Germinal center (tissue), 1 donor: ENCODE measurements at places on chromosomes 7 and 10.

DNA sequence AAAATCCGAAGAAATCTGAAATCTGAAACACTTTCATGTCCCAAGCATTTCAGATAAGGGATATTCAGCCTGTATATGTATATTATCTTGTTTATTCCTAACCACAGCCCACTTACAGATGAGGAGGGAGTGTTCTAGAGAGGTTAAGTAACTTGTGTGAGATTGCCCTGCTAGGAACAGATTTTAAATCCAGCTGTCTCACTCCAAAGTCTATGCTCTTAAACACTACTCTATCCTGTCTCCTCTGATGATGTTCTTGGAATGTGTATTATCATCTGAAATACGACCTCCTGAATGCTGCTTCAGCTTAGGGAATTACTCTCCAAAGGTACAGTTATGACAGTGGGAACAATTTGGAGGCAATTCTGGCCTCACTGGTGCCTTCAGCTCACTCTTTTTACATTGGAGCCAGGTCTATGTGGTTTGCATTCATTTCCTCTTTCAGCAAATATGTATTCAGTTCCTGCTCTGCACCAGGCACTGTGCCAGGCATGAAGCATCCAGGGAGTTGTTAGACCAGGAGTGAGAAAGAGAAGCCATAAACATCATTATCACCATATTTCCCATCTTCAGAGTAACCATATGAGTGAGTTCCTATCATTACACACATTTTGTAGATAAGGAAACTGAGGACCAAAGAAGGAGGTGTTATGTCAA is 70.2 kb downstream of the NOC3L start:
- DNase-seq, result no peak

GRCh38 chr7:2283074-2283473 is 31.2 kb downstream of the SNX8 start:
- DNase-seq, result no peak

DNA sequence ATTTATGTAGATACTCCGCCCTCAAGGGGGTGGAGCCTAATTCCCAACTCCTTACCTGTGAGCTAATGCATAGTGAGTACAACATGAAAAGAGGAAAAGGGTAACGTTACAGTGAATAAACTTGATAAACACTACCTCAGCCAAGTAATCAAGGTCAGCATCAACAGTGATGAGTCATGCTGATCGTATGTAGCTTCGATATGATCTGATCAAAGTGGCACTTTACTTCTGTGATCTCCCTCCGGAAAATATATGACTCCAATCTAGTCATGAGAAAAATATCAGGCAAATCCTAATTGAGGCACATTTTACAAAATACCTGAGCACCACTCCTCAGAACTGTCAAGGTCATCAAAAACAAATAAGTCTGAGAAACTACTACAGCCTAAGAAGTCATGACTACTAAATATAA is 70.4 kb downstream of the VTI1A start:
- no peak for DNase-seq

- no peak for DNase-seq
These were observed 188.0 kb downstream of the CDCA7L start for GRCh38 chr7:21757537-21758282.

GRCh38 chr7:17299483-17299991 is 1.1 kb downstream of the AHR start:
- no peak for DNase-seq

- DNase-seq, result peak; percentile 3
These were observed 262.0 kb downstream of the ADRA2A start for GRCh38 chr10:111338805-111339204.

DNA sequence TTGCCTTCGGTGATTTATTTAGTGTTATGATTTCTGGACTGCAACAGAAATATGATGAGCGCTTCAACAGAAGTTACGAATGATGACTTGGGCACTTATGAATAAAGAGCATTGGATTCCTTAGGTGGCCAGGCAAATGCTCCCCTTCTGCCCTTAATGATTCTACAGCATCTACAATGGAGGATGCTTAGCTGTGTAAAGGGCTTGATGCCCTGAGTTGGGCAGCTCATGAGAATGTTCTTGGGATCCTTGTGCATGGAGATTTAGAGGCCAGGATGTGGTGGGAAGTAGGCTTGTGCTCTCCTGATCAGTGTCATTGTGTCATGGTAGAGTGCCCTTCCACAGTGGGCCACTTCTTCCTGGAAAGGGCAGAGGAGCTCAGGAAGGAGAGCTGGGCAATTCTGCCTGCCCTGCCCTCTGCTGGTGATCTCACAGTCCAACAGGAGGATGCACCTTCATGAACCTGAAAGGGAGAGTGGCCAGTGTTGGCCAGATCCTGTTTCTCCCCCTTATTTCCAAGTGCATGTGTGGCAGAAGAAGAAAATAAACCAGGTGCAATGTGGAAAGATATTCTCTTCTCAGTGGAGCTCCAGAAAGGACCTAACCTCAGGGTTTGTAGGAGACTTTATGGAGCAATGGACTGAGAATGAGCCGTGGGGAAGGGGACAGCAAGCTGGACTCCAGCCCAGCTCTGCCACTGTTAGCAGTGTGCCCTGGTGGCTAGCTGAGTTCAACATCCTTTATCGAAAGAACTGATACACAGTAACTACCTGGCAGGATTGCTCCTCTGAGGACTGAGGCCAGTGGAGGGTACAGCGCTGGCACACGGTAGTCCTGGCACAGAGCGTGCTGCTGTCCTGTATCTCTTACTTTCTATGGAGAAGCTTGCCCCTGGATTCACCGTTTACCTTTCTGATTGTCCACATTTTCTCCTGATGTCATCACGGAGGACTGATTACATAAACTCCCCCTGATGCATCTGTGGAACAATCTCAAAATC is 182.9 kb downstream of the BMPER start:
- no peak for DNase-seq

DNA sequence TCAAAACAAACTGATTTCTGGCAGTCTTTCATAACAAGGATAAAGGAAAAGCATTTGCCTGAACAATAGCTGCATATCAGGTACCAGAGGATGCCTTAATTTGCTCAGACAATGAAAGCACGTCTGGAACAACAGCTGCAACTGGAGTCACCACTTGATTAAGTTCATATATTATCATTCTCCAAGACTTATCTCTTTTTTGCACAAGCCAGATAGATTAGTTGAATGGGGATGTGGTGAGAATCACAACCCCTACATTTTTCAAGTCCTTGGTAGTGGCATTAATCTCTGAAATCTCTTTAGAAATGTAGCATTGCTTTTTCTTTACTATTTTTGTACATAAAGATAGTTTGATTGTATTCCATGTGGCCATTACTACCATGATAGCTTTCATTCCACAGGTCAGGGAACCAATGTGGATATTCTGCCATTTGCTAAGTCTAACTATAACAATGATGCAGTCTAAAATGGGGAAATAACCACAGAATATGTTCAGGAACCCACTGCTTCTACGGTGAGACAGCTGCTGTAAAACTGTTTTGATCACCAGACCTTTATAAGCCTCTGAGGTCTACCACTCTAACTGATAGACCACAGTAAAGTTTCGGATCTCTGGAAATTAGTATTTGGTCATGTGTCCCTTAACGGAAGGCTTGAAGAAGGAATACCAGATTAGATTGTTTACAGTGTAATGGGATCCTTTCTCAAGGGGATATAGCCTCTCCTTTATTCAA is 1176.2 kb downstream of the DNAJB9 start:
- DNase-seq, result no peak

DNA sequence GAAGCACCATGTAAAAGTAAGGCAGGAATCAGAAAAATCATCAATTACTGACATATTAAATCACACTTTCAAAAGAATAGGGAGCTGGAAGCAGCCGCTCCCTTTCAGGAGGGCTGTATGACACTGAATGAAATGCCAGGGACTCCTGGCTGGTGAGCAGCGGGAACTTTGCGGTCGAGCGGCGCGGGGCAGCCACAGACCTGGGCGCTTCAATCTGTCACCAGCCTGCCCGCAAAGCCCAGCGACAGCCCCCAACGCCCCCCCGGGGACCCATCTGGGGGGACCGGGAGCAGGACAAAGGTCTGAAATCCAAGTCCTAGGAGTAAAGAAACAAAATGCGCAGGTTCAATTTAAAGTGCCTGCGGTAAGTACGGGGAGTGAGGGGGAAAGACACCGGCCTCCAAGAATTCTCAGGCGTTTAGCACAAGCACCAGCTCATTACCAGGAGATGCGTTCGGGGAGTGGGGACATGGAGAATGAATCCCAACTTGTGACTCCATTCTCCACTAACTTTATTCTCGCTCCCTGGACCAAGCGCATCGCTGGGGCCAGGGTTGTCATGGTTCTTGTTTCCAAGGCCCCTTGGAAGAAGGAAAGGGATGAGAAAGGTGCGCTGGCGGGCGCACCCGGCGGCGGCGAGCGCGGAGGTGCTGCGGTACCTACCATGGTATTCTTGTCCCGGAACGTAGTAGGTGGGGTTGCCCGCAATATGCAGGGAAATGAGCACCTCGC is 824 bp downstream of the RELN start:
- DNase-seq, result no peak

GRCh38 chr7:20170633-20171032 is 46.6 kb downstream of the MACC1 start:
- DNase-seq, result no peak

- DNase-seq, result no peak
These were observed 45.5 kb downstream of the NRAP start for GRCh38 chr10:113618338-113618737.

DNA sequence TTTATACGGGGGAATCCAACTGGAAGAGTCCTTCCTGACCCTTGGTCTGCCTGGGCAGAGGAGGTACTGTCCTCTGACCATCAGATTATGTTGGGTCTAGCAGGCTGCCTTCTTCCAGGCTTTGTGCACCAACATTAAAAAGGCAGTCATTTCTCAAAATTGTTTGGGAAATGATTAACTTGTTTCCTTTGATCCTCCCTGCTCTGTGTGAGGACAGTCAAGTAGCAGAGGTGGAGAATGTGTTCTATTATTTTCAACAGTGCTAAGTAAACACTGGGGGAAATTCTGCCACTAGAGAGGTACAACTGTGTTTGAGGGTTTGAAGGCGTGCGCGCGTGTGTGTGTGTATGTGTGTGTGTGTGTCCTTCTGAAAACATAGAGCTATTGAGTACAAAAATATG is 20.6 kb downstream of the ACSL5 start:
- no peak for DNase-seq

DNA sequence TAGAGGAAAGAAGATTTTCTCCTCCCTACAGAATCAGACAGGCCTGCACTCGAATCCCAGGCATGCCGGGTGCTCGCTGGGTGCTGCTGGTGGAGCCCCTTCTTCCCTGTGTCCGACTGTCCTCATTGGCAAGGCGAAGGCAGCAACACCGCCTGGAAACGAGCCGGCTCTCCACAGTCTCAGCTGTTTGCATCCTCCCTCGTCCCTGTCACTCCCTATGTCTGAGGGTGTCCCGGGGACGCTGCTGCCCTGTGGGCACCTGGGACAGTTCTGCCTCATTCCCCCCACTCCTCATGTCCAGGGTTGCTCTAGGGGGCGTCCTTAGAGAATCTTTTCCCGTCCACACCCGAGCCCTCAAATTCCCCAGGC is 31.6 kb upstream of the TMEM72 start:
- DNase-seq, result no peak

DNA sequence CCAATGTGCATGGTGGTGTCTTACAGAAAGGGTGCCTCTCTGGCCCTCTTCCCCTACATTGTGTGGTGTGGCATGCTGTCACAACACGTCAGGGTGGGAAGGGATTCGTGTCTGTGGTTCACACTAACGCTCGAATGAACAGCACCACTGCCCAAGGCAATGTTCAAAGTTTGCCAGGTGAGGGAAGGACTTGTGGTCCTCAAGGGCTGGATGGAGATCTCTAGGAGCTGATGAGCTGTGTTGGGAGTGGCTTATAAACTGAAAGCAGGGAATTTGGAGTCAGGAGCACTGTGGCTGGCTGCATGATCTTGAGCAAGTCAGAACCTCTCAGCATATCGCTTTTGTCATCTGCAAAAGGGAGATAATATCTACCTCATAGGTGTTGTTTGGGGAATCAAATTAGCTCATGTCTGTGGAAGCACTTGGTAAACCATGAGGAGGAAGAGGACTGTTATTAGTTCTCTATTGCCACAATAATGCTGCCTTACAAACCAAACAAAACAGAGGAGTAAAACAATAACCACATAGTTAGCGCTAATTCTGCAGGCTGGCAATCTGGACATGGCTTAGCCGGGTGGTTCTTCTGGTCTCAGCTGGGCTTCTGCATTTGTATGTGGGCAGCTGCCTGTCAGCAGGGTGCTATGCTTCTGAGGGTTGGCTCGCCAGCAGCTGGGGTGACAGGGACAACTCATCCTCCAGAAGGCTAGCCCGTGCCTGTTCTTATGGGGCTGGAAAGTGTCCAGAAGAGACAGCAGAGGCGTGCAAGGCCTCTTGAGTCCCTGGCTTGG is 22.9 kb upstream of the C10orf105 start:
- DNase-seq, result no peak

GRCh38 chr10:91603931-91604331 is 28.9 kb downstream of the PPP1R3C start:
- no peak for DNase-seq

DNA sequence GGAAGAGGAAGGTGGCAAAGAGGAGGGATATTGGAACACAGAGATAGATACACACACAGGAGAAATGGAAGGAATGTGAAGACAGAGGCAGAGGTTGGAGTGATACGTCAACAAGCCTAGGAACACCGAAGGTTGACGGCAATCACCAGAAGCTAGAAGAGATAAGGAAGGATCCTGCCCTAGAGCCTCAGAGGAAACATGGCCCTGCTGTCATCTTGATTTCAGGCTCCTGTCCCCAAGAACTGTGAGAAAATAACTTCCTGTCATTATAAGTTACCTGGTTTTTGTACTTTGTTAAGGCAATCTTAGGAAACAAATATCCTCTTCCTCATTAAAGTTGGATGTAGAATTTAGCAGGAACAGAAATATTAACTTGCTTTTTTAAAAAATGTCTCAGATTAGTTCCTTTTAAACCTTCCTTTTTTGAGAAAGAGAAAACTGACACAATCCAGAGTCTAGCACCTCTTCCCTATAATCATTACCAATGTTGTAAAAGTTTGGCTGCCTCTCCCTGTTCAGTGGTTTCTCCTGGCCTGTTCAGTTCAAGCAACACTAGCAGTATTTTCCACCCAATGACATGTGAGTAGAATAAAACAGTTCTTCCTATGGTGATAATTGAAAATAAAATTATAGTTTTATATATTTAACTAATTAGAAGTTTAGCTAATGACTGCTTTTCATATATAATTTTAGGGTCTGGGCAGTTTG is 28.8 kb upstream of the GNAI1 start:
- DNase-seq, result no peak

DNA sequence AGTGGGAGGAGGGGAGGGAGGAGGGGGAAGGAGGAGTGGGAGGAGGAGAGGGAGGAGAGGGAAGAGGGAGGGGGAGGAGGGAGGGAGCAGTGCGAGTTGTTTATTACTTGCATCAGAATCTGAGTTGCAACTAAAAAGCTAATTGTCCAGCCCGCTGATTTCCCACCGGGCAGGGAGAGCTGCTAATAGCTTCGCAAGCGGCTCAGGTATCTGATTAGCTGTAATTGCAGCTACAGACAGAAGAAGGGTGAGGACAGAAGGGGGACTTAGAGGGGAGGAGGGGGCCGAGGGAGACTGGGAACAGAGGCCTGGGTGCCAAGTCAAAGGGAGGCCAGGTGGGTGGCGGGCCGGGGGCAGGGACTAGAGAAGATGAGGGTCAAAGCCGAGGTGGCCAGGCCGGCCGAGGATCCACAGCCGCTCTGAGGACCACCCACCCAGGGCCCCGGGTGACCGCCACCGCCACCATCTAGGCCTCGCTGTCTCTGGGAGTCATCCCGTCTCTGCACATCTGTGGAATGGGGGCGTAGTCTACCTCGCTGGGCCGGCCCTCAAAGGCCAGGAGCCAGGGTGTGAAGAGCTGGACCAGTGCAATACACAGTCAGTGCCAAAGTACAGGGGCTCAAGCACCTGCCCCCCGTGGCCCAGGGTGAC is 54.2 kb downstream of the MICALL2 start:
- DNase-seq, result no peak
